Activated CD4-positive, alpha-beta memory T cell treated with anti-CD3 and anti-CD28 coated beads for 36 hours (primary cell): ENCODE measurements at places on chromosomes 7 and 10.

DNA sequence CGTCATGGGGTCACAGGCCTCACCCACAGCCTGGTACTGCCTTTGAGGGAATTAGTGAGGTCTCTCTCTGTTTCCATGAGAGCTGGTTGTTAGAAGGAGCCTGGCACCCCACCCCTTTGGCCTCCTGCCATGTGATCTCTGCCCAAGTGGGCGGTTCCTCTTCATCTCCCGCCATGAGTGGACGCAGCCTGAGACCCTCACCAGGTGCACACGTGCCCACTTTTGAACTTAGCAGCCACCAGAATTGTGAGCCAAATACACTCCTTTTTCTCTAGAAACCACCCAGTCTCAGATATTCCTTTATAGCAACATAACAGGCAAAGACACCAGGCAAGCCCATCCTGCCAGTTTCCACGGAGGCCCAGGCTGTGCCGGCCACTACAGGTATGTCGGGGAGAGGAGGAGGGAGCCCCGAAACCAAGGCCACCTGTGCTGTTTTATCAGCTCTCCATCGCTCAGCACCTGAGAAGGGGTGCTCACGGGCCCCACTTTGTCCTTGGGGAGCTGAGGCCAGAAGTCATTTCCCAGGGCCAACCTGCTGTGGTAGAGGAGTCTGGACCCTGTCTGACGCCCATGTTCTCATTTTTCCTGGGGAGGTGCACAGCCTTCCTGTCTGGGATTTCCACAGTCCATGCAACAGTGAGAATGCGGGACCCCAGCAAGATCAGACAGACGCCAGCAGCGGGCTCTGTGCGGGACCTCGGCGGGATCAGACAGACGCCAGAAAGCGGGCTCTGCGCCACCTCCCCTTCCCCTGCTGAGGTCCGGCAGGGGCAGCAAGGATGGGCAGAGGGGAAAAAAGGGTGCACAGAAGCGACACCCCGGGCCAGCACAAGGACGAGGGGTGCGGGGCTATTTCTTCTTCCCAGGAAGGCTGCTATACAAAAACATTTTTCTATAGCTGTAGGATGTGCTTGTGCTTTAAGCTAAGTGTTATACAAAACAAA, 220.5 kb downstream of the ELFN1 start:
- DNase-seq: no peak

DNA sequence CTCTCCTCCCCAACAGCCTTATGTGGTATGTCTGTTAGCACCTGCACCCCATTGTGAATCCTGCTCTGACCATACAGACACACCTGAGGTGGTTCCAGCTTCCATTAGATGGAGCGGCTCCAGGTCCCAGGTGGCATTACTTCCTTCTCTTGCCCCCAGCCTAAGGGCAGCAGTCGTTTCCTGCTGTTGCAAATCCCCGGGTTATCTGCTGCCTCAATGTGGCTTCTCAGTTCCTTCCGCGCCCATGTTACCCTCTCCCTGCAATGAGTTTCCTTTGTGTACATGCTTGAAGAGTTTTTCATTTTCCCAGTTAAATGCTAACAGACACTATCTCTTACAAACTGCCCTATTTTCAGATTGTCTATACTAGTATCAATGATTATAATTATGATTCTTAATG, 62.8 kb upstream of the PRKCQ start:
- peak; percentile 22 for DNase-seq

- DNase-seq: peak; percentile 57
Measured at GRCh38 chr7:127629268-127629854, 11.4 kb upstream of the PAX4 start.

DNA sequence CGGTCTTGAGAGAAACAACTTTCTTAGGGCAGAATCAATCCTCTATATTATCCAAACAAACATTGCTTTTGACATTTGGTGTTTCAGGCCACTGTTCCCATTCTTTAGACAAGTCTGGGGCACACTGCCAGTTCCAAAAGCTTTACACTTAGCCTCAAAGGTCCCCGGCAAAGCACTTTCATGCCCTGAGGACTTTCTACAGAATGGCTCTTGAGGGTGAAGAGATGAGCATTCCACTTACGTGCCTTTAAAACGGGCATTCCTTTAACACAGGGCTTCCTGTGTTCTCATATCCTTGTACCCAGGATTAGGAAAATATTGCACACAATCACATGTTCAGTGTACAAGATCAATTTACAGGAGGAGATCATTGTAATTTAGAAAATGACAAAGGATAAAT, 13.1 kb upstream of the TMEM213 start:
- DNase-seq: no peak

DNA sequence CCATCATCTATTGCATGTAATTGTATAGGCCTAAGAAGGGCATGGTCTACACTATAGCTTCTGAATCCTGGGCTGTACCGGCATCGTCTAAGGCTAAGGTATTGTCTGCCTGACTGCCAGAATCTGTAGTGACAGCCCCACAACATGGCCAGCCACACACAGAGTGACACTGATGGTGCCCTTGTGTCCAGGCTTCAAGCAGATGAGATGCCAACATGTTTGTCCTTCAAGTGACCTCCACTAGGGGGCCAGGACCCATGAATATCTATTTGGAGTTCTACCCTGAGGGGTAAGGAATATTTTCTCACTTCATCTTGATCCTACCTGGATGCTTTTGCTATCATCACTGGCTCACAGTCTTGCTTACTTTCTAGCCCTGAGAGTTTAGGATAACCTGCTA, 1.5 kb downstream of the CYP3A7 start:
- peak; percentile 10 for DNase-seq

- no peak for DNase-seq
Measured at GRCh38 chr10:34998940-34999339, 91.2 kb downstream of the CUL2 start.

DNA sequence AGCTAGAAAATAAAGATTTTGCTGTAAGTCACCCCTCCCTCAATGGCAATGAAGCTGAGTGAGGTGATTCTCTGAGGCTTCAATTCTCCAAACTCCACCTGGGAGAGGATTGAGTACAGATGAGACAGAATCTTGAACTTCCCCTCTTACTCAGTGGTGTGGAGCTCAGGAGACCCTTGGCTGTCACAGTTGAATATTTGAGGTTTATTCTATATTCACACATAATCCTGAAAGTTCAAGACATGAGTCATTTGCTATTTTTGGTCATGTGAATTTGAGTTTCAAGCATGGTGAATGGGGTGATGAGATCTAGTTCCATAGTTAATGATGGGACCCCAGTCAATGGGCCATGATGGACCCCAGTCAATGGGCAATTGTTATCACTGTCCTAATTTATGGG, 13.9 kb upstream of the TECTB start:
- DNase-seq: no peak

DNA sequence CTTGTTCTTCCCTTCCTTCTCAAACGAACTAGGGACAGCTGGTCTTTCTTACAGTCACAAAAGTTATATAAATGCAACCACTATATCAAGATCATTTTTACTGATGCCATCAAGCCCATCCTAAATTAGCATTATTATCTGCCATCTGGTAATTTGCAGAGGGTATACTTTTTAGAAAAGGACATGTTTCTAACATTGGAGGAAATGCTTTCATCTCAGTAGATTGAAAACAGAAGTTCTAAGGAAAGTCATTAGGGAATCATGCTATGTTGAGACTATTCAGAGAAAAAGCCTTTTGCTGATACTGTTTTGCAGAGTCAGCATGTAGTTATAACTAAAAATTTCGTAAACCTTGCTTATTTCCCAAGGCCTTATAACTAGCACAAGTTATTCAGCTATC, 146.7 kb downstream of the WNT2 start:
- no peak for DNase-seq
